ENCODE measurements at places on chromosomes 16 and 17.

- no peak for DNase-seq
These were observed 121.3 kb downstream of the TRIM37 start for GRCh38 chr17:58985367-58985766.

GRCh38 chr17:78995022-78995760, 14.4 kb downstream of the CANT1 start:
- DNase-seq: no peak

GRCh38 chr17:81200695-81201580, 21.8 kb downstream of the CEP131 start:
- no peak for DNase-seq

DNA sequence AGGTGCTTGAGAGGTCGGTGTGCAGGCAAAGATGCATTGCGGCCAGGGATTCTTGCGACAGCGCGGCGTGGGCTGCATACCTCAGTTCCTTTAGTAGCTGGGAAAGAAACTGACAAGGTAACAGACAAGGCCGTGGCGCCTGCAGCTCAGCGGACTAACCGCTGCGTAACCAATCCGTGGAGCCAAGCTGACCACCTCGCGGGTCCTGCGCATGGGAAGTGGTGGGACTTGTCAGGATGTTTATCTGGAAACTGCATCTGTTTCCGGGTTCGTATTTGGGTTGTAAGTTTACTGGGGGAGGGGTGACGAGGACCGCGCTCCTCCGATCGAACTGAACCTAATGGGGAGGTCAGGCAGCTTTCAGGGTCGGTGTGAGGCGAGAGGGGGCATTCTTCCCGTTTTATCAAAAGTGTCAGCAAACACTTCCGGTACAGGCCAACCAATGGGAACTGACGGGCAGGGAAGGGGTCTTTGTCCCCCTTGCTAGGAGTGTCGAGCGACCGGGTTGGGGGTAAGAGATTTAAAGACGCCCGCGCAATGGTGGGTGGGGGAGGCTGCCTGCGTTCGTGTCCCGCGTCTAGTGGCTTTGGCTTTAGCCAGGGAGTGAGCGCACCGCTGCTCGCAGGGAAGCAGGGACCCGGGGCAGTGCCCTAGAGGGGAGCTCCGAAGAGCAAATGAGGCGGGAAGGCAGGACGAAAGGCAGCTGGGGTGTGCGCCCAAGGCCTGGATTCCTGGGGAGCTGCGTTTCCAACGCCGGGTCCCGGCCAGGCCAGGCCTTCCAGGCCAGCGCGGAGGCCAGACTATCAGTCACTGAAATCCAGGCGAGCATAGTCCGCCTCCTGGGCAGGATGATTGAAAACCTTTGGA, 7.0 kb downstream of the IRX6 start:
- no peak for DNase-seq

- no peak for DNase-seq
These were observed 254.3 kb upstream of the SALL1 start for GRCh38 chr16:51405361-51405760.

DNA sequence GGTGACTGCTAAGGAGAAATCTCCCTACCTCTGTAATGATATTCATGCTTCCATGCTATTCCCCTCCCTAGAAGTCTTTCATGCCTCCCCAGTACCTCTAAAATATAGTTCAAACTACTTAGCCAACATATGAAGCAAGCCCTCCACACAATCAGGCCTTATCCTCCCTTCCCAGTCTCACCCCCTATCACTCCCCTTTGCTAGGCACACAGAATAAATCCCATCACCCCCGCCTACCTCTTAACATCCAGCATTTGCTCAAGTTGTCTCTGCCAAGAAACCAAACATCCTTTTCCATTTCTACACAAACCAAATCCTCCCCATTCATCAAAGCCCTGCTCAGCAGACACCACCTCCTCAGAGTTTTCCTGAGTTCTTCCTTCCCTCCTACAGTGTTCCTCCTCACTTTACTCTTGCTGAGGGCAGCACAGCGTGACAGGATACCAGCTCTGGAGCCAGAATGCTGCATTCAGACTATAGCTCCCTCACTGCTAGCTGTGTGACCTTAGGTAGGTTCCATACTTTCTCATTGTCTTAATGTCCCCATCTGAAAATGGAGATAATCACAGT, 7.0 kb downstream of the TOM1L2 start:
- DNase-seq: no peak

DNA sequence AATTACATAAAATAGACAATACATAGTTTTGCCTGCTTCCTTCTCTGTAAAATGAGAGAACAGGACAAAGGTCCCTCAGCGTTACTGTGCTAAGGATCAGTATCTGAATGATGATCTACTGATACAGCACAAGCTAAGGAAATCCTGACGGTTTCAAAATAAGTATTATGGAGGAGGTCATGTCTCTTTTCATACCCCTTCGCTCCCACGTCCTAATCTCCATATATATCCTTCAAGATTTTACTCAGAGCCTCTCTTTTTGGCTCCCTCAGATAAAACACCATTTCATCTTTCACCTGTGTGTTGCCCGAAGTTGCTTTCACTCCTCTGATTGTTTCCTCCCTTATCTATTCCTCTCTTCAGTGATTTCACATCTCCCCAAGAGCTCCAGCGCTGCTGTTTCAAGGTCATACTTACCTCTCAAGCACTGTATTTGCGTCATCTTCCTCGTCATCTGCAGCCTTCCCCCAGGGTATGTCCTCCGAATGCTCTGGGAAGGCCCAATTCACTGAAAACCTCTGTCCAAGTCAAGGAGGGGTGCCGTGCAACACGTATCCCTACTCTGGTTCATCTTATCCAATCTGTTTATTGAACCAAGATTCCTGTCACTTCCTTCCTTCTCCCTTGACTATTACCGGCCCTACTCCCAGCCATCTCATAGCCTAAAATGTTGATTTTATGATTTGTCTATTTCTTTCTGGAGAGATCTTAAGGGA, 1.2 kb upstream of the BLTP2 start:
- DNase-seq: no peak

- DNase-seq: peak; percentile 18
These were observed 22.5 kb upstream of the ENPP7 start for GRCh38 chr17:79707931-79708891.

DNA sequence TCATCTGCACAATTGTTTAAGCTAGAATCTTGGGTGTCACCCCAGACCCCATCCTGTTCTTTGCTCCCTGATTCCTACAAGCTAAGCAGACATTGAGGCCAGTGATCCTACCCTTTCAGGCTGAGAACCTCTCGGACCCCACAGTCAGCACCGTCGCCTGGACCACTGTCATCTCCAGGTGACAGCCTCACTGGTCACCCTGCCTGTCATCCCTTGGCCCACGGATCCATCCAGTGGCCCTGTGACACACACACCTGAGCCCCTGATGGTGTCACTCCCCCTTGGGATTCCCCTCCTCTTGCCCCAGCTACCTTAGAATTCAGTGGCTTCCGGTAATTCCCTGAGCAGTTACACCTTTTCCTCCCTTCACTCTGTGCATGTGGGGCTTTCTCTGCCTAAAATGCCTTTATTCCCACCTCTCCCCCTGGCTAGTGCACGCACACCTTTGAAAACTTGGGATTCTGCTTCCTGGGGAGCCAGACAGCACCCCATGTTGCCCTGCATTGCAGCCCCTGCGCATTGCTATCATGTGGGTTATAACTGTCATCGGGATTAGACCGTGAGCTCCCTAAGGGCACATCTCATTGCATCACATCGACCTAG, 3.0 kb downstream of the C16orf86 start:
- DNase-seq: no peak

- no peak for DNase-seq
These were observed 22.4 kb downstream of the NXPH3 start for GRCh38 chr17:49597928-49598655.

GRCh38 chr16:54026456-54026855, 260.1 kb downstream of the IRX3 start:
- DNase-seq: no peak

GRCh38 chr16:13205352-13205751, 304.0 kb downstream of the SHISA9 start:
- DNase-seq: no peak

- no peak for DNase-seq
These were observed 35.0 kb downstream of the NMT1 start for GRCh38 chr17:45096141-45096540.

DNA sequence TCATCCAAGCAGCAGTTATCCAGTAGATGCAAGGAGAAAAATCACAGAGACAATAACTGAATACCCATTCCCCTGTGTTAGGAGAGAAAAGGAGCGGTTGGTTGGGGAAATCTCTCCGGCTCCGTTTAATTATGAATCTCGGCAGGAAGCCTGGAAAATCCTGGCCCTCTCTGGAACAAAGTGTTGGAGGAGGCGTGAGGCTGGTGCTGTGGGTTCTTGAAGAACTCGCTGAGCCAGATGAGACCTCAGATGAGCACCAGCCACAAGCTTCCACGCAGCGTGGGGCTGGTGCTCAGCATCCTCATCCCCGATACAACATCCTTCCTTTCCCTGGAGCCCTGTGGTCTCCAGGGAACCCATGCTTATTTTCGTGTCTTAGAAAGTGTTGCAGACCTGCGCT, 39.7 kb downstream of the CACNG4 start:
- no peak for DNase-seq

GRCh38 chr16:81349608-81350305, 35.0 kb downstream of the GAN start:
- DNase-seq: no peak

- no peak for DNase-seq
These were observed 1.7 kb upstream of the TEX19 start for GRCh38 chr17:82357394-82357793.

DNA sequence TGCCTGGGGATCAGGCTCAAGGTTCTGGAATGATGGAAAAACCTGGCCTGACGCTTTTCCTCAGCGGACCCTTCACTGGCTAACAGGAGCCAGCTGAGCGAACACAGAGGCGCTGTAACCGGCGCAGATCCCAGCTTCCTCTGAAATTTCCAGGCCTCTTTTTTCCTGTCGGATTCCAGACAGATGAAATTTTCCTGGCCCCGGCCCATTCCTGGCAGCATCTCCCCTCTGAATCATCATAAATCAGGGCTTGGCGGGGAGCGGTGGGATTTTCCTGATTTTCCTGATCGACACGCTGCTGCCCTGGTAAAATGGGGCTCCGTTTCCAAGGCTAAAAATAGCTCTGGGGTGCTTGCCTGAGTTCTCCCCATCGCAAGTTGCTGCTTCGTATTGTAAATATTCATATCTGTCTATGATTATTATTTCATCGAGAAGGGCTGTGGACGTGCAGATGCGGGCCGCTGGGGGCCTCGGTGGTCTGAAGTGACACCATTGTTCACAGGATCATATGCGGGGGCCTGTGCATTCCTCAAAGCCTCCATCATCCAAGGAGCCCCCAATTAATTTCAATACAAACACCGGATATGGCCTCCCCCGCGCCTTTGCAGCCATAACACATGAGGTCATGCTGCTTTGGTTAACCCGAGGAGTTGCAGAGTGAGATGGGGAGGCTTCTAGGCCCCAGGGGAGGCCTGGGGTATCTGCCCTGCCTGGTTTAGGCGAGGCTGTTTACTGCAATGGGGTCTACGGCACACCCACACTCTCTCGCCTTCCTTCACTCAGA, 45.8 kb upstream of the ETV4 start:
- no peak for DNase-seq

DNA sequence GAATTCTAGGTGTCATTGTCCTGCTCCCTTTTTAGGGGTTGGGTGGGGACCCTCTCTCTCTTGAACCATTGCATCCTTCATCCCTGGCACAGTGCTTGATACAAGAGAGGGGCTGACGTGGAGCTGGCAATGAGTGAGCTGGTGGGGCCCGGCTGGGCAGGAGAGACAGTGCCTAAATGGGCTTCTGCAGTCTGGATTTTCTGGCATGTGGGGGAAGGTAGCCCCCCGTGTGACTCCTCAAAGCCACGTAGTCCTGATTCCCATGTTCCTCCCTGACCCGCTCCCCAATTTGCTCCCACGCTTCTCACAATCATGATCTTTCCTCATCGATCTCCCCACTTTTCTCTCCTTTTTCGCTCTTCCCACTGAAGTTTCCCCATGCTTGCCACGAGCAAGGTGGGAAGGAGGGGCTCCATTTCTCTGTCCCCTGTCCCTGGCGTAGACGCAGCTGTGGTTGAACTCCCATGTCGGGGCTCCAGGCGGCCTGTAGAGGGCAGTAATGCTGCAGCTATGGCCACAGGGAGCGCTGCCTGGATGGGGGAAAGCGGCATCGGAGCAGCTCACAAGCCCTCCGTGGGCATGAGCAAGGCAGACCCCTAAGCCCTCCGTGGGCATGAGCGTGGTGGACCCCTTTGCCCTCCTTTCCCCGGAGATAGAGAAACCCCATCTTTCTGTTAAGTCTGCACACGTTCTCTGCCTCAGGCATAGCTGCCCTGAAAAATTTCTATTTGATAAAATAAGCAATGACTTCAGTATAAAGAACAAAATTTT, 47.5 kb downstream of the HAPSTR1 start:
- DNase-seq: peak; percentile 58

GRCh38 chr17:80855948-80856862, 135.4 kb upstream of the CHMP6 start:
- DNase-seq: no peak
